ENCODE measurements at places on chromosomes 4 and X.
A peak's percentile ranks its signal among the peaks of the same experiment; 100 is the strongest.

- no peak for DNase-seq
Measured at GRCh38 chr4:114654592-114654991, 56.0 kb downstream of the UGT8 start.

- DNase-seq: peak; percentile 38
Measured at GRCh38 chr4:41258783-41259182, 2.1 kb downstream of the UCHL1 start.

GRCh38 chr4:68451246-68452211 is 4.3 kb downstream of the TMPRSS11E start:
- DNase-seq: no peak

- DNase-seq: no peak
Measured at GRCh38 chr4:11430536-11430935, 1.8 kb upstream of the HS3ST1 start.

GRCh38 chr4:103754844-103755243 is 35.1 kb upstream of the TACR3 start:
- DNase-seq: no peak
